Daoy (cell line): ENCODE measurements at places on chromosomes 6 and 20. TPM values are rescaled to one million over a fixed set of nuclear protein-coding genes. Genes with fewer than 3 reads are reported as not detected.

CLPSL1 gene
- total RNA-seq: not detected in 2 replicates

DNA sequence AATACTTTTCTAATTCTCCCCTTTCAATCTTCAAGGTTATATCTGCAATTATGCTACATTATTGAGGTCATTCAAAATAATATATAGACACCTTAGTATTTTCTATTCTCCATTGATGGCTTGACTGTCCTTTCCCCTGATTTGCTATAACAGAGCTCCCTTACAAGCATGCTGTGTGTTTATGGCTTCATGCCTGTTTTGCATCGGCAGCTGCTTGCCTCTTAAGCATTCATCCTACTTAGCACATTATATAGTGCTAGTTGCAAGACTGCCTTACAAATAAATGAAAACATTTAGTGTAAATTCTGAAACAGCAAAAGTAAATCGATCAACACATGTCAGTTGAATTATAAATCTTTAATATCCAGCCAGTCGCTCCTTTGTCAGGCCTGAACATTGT is 476.2 kb upstream of the POU3F2 start:
- no peak for DNase-seq

SMPD2 gene
- total RNA-seq: 10.1 and 13.5 TPM in 2 replicates

IMPG1 gene
- total RNA-seq: not detected in 2 replicates

RBL1 gene
- total RNA-seq: 20.6 and 22.7 TPM in 2 replicates

FLOT1 gene
- total RNA-seq: 370 and 430 TPM in 2 replicates

GRCh38 chr20:41135187-41135887 is 2.0 kb upstream of the PLCG1 start:
- DNase-seq: peak; percentile 43
